ENCODE measurements at places on chromosomes 6 and 20.

GRCh38 chr6:130377371-130377770 lies 11.6 kb downstream of the TMEM200A start:
- no peak for DNase-seq

DNA sequence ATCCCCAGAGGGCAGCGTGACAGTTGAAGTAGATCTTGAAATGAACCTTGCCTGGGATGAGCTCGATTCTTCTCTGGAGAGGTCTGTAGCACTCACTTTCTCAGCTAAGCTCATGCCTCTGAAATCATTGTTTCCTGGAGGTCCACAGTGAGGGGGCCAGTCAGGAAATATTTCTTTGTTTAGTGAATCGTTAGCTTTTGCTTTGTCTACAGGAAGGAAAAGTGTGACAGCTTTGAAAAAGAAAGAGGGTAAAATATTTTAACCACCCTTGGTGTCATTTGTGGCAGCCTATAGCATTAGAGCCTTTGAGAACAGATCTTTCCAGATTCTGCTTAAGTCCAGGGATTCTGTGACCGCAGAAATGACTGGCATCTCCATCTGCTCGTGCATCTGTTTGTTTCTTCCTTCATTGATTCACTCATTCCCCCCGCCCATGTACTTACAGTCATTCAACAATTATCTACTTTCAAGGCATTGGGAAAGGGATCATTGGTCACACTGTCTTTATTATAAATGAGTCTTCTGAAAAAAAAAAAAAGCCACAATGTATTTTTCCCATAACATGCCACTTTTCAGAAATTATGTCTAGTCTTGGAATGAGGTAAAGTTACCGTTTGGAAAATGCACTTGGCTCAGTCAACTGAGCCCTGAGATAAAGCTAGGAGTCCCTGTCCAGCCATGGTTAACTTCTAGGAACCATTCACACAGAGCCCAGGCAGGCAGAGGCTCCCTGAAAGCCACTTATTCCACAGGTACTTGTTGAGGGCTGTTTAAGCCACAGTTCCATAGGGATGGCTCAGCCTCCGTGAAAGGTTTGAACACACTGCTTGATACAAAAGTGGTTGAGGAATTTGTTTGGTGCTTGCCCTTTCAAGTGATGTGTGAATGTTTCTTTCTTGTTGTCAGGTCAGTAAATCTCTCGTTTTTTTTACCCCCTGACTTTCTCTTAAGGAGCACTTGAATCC lies 86.0 kb downstream of the TIAM2 start:
- DNase-seq, result no peak

DNA sequence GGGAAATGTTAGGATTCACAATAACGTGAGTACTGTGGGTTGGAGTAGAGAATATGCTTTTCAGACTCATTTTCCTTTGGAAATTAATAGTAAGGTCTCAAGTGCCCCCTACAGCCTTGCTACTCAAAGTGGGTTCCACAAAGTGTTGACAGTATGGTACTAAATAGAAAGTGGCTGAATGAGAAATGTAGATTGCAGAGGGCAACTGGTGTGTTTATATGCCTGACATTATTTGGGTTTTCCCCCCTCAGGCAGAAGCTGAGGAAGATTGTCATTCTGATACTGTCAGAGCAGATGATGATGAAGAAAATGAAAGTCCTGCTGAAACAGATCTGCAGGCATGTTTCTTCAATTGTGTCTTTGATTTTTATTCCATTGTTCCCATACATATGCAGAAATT lies 5.6 kb downstream of the FBXO9 start:
- no peak for DNase-seq

- DNase-seq, result no peak
These were observed 40.3 kb upstream of the SIM1 start for GRCh38 chr6:100504786-100505737.

GRCh38 chr6:49550492-49551077 lies at the start of gene C6orf141:
TSS of gene C6orf141 (plus strand) at chr6:49550668. CDS start at chr6:49550793, 125 bp downstream.
- DNase-seq, result peak; percentile 92

DNA sequence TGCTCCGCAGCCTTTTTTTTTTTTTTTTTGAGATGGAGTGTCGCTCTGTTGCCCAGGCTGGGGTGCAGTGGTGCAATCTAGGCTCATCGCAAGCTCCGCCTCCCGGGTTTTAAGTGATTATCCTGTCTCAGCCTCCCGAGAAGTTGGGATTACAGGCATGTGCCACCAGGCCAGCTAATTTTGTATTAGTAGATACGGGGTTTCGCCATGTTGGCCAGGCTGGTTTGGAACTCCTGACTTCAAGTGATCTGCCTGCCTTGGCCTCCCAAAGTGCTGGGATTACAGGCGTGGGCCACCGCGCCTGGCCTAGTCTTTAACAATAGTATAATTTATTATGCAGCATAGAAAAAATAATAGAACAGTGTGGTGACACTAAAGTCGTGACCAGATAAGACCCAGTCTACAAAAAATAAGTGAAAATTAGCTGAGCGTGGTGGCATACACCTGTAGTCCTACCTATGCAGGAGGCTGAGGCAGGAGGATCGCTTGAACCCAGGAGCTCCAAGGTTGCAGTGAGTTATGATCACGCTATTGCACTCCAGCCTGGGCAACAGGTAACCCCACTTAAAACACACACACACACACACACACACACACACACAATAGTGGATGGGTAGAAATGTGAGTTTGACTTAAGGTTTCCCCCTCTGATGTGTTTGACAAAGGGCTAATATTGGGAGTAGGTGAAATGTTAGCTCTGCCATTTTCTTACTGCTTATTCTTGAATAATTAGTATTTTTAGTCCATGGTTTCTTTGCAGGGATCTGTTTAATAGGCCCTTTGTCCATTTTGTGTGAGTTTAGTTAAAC lies 6.5 kb downstream of the PIM1 start:
- no peak for DNase-seq

GRCh38 chr20:59123011-59123677 lies 40.5 kb upstream of the ZNF831 start:
- no peak for DNase-seq

DNA sequence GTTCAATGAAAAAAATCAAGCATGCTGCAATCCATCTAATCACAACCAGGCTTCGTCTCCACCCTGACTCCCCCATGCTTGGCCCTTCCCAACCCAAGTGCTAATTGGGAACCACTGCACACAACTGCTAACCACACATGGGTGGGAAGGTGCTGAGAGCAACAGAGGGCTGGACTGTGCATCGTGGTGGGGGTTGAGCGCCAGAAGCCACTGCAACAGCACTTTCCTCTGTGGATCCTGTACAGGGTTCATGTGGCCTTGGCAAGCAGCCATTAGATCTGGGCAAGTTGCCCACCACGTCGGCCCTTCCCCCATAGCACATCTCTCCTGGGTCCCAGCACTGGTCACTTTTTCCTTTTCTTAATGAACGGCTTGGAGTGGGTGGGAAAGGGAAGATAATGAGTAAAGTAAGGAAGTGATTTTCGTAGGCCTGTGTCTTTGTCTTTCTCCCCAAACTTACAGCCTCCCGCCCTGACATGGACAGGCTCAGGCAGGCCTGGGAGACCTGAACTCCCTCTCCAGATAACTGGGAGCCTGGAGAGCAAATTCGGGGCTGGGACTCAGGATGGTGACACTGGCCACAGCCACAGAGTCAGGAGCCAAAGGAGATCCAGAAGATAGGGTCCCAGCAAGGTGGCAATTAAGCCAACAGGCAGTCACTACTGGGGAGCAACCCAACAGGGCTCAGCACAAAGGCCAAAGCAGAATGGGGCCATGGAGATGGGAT lies 34.4 kb upstream of the MRPS10 start:
- DNase-seq, result peak; percentile 13

- DNase-seq, result no peak
These were observed 16.5 kb downstream of the ACTR5 start for GRCh38 chr20:38764567-38765318.

- no peak for DNase-seq
These were observed 41.9 kb upstream of the PRSS16 start for GRCh38 chr6:27205375-27206278.

GRCh38 chr6:69026243-69026642 lies 391.2 kb downstream of the ADGRB3 start:
- no peak for DNase-seq

DNA sequence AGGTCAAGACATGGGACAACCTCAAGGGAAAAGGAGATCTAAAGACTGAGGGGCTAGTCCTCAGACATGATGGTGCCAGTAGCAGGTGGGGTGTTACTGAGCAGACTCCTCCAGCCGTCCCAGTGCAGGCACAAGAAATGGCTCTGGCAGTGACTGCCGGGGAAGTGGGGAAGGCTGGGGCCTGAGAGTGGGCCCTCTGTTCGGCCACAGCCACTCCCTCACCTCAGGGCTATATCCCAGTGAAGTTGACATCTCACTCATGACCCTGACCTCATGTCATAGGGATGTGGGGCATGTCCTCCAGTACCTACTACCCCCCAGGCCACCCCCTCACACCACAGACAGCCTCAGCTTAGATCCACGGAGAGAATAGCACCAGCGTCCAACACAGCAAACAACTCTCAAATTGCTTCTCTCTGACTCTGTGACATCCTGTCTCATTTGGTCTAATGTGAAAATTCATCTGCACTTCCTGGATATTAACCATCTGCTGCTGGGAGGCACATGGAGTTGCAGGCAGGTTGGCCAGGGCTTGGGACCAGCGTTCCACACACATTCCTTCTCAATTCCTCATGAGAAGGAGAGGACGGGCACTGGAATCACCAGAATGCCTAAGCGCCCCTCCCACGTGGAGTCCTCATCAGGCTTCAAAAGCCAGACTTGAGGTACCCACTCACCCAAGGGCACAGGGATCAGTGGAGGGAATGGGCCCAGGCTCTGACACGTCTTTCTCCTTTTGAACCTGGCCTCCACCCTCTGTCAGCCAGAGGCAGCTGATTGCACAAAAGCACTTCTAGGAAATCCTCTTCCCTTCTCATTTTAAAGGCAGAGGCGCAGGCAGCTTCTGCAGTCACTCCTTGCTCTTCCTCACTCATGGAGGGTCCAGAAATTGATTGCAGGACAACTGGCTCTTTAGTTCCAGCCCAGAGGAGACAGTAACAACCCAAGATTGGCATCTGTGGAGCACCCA lies 163.6 kb upstream of the CST7 start:
- no peak for DNase-seq

GRCh38 chr6:169499848-169500247 lies 202.0 kb downstream of the WDR27 start:
- no peak for DNase-seq

DNA sequence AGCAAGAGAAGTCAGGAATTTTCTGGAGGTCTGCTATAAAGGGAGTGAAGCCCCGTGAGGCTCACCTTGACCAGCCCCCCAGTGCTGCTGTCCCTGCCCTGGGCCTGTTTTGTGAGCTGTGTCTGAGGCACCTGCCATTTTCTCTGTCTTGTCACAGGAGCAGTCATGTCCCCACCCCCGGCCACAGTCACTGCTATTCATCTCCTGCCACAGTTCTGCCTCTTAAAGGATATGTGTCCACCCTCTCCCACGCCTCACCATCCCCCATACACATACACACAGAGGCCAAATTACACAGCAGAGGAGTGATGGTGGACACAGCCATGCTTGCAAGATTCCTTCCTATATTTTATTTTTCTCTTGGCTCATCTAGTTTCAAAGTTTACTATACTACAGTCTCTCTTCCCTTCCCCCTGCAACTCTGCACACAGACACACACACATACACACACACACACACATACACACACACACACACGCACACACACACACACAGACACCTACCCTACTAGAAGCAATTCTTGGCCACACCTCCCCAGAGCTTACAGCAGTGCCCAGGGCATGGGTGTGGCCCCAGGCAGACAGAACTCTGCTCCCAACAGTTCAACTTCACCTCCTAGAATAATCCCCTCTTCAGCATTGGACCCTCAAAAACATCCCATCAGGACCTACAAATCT lies 68.7 kb upstream of the TAB2 start:
- DNase-seq, result no peak

DNA sequence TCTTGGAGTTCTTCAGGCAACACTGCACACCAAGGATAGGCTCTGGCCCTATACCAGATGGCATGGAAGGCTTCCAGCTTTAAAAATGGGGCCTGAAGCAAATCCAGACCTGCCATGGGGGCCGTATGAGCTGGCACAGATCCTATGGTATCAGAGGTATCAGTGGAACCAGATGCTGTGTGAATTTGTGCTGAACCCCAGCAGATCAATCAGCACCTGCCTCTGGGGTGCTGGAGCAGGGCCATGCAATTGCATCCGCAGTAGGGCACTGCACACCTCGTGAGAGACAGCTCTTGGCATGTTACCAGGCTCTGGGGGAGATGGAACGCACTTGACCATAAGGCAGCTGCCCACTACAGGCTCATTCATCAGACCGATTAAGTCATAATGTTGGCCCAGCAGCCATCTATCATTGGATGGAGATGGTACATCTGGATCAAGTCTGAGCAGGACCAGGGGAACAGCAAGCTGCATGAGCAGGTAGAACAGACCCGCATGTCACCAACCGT lies 221.5 kb downstream of the MYLK4 start:
- DNase-seq, result peak; percentile 95

- peak; percentile 45 for DNase-seq
These were observed 20.3 kb downstream of the BCKDHB start for GRCh38 chr6:80126657-80127345.

DNA sequence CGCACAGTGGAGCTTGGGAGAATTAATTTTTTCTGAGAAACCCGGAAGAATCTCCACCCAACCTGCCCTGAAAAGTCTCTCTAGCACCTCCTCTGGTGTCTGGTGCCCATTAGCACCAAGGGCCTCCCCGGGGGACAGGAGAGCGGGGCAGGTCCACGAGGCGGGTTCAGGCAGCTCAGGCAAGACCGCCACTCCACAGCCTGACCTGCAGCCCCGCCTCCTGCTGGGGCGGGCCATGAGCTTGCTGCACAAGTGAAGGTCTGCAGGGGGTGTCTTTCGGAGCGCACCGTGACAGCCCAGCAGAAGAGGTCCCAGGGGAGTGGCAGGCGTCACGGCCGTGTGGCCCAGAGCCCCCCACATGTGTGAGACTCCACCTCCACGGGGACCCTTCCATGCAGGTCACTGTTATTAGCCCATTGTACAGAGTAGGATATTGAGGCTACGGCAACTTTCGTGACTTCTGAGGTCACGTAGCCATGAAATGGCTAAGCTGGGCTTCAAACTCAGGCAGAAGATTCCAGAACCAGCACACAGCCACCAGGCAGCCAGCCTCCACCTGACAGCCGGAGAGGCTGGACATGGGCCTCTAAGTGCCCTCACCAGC lies 63.9 kb upstream of the SLCO4A1 start:
- no peak for DNase-seq

GRCh38 chr20:41540918-41541317 lies 77.3 kb downstream of the CHD6 start:
- no peak for DNase-seq

GRCh38 chr6:82954937-82955577 lies 110.6 kb downstream of the UBE3D start:
- DNase-seq, result no peak

GRCh38 chr20:43092386-43093088 lies 97.2 kb downstream of the PTPRT start:
- no peak for DNase-seq

DNA sequence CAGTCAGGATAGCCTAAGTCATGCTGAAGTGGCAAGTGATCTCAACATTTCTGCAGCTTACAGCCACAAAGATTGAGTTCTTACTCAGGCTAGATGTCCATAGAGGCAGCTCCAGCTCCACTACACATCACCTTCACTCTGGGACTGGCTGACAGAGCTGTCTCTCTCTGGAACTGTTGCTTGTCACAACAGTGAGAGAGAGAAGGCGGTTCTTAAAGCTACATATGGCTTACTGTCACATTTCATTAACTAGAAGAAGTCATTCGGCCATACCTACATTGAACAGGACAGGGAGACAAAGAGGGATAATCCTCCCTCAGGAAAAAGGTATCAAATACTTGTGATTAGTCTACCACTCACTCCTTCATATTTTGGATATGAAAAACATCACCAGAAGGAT lies 914.9 kb upstream of the FLRT3 start:
- DNase-seq, result no peak
